ENCODE measurements at places on chromosomes 5 and 9.

DNA sequence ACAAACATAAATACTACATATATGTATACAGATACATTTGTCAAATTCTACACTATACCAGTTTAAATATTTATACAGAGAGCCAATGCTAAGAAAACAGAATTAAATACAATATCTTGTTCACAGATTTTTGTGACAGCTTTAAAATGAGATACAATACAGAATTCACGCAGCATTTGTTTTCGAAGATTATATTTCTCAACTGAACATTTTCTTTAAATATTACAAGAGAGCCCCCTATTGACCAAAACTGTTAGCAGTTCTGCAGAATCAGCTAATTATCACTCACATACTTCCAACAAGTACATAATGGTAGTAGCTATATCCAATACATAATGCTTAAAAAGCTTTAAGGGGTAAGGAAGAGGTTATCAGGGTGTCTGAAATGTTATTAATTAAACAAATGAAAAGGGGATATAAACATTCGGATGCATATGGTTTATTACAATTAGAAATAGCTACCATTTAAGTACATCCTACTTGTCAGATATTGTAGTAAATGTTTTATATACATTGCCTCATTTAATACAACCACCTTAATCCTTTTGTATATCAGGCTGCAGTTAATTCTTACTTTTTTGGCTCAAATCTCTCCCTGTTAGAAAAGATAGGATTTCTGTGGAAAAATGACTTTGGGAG, 31.7 kb downstream of the ZDHHC21 start:
- DNase-seq, result no peak

- DNase-seq, result no peak
These were observed 99.6 kb upstream of the TAF11L2 start for GRCh38 chr5:17398431-17398830.

- no peak for DNase-seq
These were observed 268.7 kb upstream of the GAS1 start for GRCh38 chr9:87216036-87216435.

GRCh38 chr5:63962279-63962678, at the start of gene HTR1A:
HTR1A (minus strand) TSS chr5:63962445; CDS start chr5:63961719, 726 bp downstream.
- no peak for DNase-seq

GRCh38 chr5:149740866-149741459, 10.9 kb downstream of the PPARGC1B start:
- no peak for DNase-seq

DNA sequence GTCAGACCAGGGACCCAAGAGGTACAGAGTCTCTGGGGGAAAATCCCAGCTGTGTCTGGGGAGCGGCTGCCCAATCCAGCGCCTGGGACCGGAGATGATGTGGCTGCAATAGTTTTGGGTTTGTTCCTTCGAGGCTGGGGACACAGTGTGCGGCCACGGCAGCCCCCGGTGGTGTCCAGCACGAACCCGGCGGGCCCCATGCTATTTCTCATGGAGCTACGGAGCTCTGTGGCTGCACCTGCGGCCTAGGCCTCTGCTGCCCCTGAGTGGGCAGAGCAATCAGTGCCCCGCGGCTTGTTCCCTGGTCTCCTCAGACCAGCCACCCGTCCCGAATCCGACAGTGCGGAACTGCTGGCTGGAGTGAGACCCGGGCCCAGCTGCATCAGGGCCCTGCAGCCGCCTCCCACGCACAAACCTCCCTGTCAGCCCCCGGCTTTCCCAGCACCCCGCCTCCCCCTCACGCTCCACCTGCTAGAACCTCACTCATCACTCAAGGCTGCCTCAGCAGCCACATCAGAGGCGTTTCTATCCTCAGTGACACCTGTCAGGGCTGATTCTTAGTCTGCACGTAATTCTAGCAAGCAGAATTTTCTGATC, 29.0 kb downstream of the SARDH start:
- DNase-seq, result peak; percentile 46

DNA sequence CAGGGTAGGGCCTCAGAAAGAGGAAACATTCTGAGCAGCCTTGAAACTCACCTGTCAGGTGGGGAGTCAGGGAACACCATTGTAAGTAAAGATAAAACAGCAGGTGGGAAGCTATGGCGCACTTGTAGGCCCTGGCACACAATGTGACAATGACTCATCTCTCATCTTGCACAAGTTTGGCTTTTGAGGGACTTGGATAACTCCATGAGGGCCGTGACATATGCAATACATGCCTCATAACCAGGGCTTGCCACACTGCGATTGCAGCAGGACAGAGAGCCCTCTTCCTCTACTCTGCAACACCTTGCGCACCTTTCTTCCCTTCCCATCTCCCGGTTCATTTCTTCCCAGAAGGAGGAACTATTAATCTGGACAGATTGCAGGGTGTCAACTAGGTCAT, 144.9 kb downstream of the CEP120 start:
- DNase-seq, result no peak

DNA sequence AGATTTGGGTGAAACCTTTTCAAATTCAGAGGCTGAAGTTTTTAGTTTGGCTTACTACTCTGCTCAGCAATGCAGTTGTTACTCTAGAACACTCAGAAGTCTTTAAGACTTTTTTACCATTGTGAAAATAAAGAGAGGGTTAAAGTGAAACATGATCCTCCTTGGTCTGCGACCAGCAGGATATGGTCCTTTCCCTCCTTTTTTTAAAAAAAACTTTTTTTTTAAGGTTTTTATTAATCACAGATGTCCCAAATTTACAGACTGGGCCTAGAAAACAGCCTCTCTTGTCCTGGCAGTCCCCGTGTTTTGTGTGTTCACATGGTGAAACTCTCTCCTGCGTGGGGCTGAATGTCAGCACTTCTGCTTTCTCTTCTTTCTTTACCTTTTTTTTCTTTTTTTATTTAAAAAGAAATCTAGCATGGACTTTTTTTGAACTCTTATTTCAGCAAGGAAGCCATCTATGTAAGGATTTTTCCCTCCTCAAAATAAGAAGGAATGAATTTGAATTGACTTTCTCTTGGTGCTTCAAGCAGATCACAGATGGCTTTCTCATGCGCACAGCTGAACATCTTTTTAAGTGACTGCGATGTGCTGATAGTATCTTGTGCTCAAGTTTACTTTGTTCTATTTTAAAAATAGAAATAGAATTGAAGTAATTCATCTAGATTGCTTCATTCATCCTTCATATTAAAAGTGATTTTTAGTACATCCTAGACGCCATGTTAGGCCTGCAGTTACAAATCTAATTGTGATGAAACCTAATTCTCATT, 128.7 kb upstream of the OTULINL start:
- no peak for DNase-seq

DNA sequence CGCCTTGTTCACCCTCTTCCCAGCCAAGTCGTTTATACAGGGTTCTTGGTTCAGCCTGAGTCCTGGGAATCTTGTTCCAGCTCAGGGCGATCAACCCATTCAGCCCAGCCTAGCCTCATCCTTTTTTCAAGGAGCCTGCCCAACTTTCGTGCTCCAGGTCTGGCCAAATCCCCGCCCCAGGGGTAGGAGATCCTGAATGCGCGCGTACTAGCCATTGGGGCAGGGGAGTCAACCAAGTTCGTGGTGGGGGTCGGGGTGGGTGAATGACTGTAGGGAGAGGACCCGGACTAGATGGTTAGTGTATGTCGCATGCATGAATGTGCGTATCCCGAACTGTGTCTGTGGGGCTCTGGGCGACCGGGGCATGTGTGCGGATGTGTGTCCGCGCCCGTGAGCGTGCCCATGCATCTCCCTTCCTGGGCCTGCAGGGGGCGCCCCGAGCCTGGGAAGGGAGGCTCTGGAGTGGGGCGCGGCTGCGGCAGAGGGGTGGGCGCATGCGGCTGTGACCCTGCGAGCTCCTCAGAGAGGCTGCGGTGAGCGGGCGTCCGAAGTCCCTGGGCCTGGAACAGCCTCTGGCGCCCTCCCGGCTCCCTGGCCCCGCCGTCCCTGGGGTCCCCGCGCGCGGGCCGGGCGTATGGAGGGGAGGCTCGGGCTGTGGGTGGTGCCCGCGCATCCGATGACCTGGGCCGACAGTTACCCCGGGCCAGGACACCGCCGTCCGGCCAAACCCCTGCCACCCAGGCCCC, 8.7 kb downstream of the CCL21 start:
- DNase-seq, result peak; percentile 52

- DNase-seq, result no peak
These were observed 11.3 kb downstream of the MYMK start for GRCh38 chr9:133513214-133514100.

DNA sequence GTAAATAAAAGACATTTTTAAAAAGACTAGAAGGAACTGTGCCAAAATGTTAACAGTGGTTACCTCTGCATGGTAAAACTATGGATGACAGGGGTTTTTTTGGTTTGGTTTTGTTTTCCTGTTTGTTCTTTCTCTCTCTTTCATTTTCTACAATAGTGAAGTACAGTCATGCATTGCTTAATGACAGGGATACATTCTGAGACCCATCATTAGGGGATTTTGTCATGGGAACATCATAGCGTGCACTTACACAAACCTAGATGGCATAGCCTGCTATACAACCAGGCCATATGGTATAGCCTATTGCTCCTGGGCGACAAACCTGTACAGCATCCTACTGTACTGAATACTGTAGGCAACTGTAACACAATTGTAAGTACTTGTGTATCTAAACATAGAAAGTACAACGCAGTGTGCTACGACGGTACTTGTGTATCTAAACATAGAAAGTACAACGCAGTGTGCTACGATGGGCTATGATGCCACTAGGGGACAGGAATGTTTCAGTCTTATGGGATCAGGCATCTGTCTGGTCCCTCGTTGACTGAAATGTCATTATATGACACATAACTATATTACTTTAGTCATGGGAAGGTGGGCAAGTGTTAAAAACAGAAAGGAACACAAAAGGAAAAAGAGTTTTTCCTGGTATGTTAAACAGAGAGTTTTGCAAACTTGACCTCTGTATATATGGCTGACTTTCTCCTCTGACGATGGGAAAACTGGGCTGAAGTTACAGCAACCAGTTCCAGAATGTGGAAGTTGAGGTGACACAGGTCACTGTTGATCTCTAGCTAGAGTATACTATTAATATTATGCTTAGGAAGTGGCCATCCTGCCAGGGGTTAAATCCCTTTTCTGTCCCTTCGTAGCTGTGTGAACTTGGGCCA, 7.4 kb upstream of the ADAM19 start:
- DNase-seq, result no peak

- no peak for DNase-seq
These were observed 17.0 kb upstream of the ARHGAP26 start for GRCh38 chr5:142753116-142753631.

- DNase-seq, result no peak
These were observed 64.8 kb downstream of the HMCN2 start for GRCh38 chr9:130330202-130330862.

DNA sequence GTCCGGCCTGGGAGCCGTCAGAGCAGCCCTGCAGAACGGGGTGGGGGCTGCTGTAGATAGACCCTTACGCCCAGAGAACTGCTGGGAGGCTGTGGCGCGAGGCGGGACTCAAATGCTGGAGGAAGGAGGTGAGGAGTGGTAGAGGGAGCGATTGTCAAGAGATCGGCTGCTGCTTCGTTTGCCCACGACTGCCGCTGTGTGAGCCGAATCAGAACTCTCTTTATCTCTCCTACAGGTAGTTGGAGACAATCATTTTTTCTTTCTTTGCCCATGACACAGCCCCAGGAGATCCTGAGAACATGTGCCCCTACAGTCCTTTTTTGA, 456 bp downstream of the ZNF79 start:
- DNase-seq, result no peak

DNA sequence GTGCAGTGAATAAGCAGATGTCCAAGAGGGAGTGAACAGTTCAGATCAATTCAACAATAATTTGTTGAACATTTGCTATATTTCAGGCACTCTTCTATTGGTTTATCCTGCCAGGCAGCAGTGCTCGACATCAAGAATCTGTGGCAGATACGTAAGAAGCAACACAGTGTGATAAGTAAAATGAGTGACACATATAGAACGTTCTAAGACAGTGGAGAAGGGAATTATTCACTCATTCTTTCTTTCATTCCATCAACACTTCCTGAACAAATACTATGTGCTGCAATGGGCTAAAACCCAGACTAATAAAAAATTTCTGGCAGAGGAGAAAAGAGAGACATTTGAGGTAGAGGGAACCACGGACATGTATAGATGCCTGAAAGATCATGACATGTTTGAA, 89.9 kb upstream of the GLIS3 start:
- no peak for DNase-seq

DNA sequence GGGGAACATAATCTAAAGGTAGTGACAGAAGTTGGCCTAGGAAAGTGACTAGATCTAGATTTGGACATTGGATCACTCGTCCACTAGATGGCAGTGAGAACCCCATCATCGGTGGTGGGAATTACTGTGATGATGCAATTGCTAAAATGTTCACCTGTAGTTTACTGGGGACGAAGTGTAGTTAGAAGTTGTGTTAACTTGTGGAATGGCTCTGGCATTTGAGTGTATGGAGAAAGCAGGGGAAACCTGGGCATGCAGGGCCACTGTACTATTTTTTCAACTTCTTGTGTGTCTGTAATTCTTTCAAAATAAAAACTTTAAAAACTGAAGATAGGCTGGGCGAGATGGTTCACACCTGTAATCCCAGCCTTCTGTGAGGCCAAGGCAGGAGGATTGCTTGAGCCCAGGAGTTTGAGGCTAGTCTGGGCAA, 75.5 kb downstream of the PHAX start:
- peak; percentile 39 for DNase-seq

GRCh38 chr5:17401470-17402288, 96.4 kb upstream of the TAF11L2 start:
- DNase-seq, result no peak
